ENCODE measurements at places on chromosomes 11 and 22.
A peak's percentile ranks its signal among the peaks of the same experiment; 100 is the strongest.

- DNase-seq: no peak
These were observed 42.8 kb upstream of the SLC37A2 start for GRCh38 chr11:125020342-125020741.

DNA sequence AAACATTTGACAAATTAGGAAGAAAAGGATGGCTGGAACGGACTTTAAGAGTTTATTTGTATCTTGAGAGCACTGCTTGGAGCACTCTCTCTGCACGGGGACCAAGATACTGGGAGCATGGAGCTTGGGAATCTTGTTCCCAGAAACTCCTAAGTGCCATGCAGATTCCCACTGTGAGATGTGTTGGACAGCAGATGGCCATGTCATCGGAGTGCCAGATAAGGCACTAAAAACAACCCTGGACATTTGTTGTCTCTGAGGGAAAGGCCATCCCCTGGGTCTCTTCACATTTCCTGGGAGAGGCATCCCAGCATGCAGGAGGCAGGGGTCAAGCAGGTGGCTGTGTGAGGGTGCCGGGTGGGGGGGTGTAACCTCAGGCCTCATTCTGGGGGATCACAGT, 2.9 kb downstream of the KIRREL3 start:
- no peak for DNase-seq

GRCh38 chr11:65744026-65744698, 23.6 kb upstream of the RNASEH2C start:
- DNase-seq: no peak

- no peak for DNase-seq
These were observed 17.9 kb downstream of the CLNS1A start for GRCh38 chr11:77619576-77620198.

- DNase-seq: no peak
These were observed 10.4 kb upstream of the AHNAK start for GRCh38 chr11:62556875-62557631.

DNA sequence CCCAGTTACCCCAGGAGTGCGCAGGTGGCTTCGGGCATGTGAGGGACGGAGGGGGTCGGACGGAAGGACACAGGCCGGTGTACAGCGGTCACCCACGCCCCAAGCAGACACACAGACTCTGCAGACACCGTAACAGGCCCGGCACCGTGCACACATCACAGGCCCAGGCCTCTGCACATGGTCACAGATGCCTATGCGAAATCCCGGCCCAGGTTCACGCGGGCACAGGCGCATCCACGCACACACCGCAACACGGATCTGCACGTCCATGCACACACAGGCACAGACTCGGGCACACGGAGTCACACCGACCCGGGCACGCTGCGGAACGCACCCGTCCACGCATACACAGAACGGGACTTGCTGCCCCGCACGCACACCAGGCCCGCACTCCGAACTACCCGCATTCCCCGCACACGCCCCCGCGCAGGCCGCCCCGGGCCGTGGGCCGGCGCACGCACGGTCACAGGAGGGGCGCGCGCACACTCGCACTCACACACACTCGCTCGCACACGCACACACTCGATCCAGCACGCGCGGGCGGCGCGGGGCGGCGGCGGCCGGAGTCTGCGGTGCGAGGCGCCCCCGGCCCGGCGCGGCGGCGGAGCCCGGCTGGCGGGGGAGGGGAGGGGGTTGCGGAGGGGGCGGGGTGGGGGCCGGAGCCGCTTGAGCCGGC, at the start of gene MGAT3:
Gene MGAT3 (plus strand): TSS at position 491 of the 676 bp plus-strand sequence. CDS start 30,336 bp downstream, outside the sequence.
- no peak for DNase-seq

GRCh38 chr11:104657083-104657482, 241.2 kb downstream of the CASP12 start:
- DNase-seq: no peak

- DNase-seq: no peak
These were observed 445.1 kb upstream of the ISX start for GRCh38 chr22:34620832-34621231.

GRCh38 chr11:11414996-11415395, 61.9 kb upstream of the CSNK2A3 start:
- no peak for DNase-seq

DNA sequence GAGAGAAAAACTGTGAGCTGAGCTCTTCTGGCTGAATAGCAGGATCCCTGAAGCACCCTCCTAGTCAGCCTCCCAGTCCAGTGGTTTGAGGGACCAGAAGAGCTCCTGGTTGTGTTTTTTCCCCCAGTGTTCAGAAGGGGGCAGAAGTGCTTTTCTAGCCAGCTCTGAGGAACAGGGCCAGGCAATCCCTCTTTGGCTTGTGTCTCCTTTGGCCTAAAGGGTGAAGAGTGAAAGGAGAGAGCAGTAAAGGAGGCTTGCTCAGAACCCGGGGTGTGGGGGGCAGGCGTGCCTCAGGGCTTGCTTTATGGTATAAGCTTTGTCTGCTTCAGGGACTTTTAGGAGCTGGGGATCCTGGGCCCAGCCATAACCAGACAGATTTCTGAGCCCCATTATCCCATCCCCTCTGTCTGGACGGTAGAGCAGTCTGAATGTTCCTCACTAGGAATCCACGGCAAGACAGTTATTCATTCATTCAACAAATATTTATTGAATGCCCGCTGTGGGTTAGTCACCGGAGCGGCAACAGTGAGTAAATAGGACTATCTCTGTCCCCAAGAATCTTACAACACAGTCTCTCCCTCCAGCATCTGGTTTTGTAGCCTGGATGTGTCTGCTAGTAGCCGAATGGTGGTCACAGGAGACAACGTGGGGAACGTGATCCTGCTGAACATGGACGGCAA, 14.5 kb downstream of the ACP2 start:
- no peak for DNase-seq

GRCh38 chr11:14340721-14341120, 18.3 kb downstream of the RRAS2 start:
- DNase-seq: no peak

- no peak for DNase-seq
These were observed 628.7 kb downstream of the NTM start for GRCh38 chr11:131999084-131999483.

- no peak for DNase-seq
These were observed 83.6 kb downstream of the FLI1 start for GRCh38 chr11:128777369-128778011.

GRCh38 chr11:43367382-43368178, 8.9 kb downstream of the TTC17 start:
- no peak for DNase-seq

DNA sequence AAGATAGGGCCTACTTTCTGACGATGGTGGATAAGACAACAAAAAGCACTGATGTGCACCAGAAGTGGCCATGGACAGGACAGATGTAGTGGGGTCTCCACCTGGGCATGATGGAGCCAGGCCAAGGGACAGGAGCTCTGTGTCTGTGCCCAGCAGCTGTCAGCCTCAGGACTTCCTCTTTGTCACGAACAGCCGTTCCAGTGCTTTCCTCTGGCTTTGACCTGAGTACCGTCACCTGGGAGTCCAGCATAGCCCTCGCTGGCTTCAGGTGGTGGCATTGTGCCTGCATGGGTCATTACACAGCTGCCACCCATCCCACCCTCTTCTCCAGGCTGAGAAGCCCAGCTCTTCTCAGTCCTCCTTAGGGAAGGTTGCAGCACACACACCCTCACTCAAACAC, 137.8 kb downstream of the GRIK4 start:
- DNase-seq: no peak

DNA sequence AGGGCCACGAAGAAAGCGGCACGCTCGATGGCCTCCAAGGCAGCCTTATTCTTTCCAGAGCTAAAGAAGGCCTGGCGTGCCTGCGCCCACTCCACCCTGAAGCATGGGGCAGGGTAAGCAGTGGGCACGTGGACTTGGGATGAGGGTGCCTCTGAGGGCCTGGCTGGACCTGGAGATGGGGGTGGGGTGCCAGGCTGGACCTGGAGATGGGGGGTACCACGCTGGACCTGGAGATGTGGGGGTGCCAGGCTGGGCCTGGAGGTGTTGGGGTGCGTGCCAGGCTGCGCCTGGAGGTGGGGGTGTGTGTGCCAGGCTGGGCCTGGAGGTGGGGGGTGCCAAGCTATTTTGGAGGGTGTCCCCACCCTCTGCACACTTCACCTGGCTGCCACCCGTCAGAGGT, 5.3 kb downstream of the CPT1B start:
- DNase-seq: no peak

DNA sequence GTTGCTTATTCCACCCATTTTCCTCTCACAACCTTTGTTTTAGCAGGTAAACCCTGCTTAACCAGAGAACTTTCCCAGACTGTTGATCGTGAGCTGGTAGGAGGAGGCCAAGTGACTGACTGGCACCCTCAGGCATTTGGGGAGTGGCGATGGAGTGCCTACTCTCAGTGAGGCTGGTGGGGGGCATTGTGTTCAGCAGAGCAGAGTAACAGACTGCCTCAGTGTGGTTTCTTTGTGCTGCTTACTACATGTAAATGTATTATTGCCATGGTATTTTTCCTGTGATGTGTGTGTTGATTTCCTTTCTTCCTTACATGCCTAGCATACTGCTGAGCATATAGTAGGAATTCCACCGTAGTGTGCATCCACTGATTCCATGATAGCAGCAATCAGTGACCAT, 2.6 kb downstream of the MARK2 start:
- DNase-seq: no peak

GRCh38 chr22:29078036-29078868, 5.4 kb downstream of the KREMEN1 start:
- no peak for DNase-seq

DNA sequence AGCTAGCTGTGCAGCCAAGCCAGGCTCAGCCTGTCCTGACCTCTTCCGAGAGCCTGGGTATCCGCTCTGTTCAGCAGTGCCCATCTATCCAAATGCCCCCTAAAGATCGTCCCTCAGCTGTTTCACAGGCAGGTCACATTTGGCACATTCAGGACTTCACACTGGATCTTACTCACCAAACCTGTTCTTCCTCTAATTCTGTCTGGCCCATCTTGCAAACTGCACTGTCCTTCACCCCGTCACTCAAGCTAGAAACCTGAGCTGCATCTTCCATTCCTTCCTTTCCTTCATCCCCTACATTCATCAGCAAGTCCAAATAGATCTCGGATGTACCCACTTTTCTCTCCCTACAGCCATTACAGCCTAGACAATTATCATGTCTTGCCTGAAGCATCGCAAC, 60.7 kb upstream of the CSNK2A3 start:
- no peak for DNase-seq

- no peak for DNase-seq
These were observed 100.4 kb downstream of the MPPED2 start for GRCh38 chr11:30485756-30486155.

DNA sequence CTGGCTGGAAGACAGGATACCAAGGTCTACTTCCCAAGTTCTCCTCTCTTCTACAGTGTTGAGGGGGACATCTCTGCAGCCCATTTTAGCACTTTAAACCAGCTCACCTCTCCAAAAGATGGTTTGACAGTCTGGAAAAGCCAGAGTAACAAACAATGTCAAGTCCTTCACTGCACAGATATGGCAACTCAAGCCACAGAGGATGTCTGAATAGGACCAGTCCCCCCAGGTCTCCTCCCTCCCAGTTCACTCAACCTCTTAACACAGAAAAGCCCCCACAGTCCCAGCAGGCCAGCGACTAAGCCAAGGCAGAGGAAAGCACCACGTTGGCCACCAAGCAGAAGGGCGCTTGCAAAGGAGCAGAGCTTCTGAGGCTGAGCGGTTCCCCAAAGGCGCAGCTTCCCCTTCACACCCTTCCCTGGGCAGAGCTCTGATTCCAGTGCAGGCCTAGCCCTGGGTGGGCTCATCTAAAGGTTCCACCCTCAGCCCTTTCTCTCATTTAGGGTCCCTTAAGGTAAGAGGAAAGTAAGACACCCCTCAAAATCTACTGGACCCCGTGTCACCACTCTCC, 62.7 kb downstream of the PAK1 start:
- DNase-seq: no peak

GRCh38 chr11:105907319-105907718, 114.7 kb downstream of the MSANTD4 start:
- DNase-seq: no peak

DNA sequence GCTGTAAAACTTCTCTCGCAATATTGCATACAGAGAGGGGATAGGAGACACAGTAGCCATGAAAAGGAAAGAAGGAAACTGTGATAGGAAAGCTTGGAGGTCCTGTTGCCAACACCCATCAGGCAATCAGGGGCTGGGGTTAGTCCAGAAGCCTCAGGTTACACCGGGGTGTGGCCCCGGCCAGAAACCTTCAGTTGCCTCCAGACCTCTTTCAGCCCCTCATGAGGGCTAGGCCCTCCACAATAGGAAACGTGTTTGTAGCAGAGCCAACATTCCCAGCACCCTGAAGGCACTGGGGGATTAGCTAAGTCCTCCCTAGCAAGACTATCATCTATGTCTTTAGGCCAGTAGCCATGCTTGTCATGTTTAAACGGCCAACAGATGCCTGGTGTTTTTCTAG, 1048.0 kb upstream of the CNTN5 start:
- no peak for DNase-seq

DNA sequence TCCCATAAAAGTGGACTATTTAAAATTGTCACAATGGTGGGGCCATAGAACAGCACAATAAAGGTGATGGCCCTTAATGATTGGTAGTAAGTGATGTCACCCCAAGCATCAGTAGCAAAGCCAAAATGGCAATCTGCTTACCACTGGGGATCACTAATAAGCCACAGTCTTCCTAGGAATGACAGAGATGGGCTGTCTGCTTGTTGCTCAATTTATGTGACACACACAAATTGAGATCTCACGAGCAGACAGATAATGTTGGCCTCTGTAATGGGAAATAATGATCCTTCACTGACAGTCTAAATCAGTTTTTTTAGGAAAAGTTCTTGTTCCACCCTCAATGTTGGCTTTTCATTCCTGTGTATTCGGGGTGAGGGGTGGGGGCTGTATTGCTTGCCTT, 515.1 kb downstream of the BRD1 start:
- DNase-seq: no peak

- DNase-seq: peak; percentile 89
These were observed 12.5 kb upstream of the TMPRSS6 start for GRCh38 chr22:37121887-37122591.

DNA sequence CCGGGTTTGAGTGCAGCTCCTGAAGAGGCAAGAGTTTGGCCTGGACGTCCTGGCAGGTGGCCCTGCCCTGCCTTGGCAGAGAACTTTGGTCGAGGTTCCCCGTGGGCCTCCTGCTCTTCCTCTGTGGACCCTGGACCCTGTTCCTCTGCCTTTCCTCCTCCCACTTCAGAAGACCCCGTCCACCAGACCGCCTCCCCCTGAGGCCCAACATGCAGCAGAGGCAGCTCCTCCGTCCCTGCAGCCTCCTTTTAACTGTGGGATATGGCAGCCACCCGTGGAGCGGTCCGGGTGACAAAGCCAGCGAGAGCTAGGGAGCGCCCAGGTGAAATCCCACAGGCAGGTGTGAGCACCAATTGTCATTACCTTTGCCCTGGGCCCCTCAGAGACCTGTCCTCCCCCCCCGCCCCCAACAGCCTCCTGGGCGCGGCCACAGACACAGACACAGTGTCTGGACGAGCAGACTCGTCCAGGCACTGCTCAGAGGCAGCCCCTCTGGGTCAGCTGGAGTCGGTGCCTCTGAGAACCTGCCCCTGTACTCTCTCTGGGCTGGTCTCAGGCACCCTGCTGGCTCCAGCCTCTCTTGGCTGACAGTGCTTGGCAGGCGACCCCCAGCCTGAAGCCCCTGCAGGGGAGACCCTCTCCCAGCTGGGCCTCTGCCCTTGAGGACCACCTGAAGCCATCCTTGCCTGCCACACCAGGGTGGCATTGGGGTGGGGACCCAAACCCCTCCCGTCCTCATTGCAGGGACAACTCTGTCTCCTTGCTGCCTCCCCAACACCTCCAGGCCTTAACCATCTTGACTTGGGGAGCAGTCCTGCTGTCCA, 4.1 kb upstream of the PTDSS2 start:
- DNase-seq: no peak

GRCh38 chr11:18324381-18324780, 2.0 kb downstream of the GTF2H1 start:
- DNase-seq: no peak
